ENCODE measurements at places on chromosomes 3 and 15.

DNA sequence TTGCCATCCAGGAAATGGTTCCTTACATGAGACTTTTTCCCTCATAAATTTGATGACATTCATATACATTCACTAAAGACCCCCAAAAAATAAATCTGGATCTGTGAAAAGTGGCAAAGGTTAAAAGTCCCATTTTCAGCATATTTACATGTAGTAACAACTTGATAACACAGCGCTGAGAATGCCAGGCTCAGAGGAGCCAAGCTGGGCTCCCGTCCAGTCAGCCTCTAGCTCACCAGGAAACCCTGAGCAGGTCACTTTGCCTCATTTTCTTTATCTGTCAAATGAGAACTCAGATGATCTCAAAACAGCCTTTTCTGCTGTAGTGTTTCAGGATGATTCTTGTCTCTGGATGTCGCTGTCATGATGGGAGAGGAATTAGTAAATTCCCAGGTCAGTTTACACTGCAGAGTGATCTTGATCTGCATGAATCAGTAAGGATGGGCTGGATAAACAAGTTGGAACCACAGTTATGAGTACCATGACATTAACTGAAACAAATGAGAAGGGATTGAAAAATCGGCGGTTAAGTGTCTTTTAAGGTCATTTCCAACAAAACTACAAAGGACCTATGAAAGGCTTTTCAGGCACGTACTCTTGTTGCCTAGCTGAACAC is 82.8 kb downstream of the PPARG start:
- no peak for DNase-seq

GRCh38 chr15:31369727-31370126 is 43.1 kb downstream of the KLF13 start:
- DNase-seq: no peak

GRCh38 chr3:128051459-128051836 is 789 bp upstream of the SEC61A1 start:
- no peak for DNase-seq

- DNase-seq: no peak
Observed at GRCh38 chr3:95588473-95588872, 1225.9 kb upstream of the EPHA6 start.

DNA sequence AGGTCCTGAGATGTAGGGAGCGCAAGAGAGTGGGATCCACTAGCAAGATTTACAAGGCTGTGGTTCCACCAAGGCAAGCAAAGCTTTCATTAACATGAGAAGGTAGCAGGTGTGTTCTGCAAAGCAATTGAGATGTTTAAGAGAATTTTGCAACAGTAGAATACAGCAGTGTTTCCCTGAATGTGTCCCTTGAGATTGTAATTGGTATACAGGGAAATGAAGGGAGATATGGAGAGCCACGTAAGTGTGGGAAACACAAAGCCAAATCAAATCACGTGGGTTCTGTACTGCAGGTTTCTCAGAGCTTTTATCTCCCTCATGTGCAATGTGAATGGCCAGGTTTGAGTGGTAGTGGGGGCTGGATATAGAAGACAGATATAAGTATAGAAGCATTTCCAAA is 67.3 kb downstream of the ATG7 start:
- DNase-seq: no peak

DNA sequence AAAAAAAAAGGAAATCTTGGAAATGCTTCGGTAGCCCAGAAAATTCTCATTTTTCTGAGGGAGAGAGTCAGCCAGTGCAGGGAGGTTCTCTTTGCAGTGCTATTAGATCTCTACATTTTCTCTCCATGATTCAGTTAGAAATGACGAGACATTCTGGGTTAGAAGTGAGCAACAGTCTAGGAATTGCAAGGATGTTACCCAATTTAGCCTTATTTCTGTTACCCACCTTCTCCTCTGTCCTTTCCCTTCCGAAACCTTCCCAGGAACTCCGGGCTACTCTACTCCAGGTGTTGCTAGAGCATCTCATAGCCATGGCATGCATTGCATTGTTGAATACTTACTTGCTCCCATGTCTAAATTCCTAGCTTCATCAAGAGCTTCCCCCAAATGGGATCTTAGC is 106.8 kb downstream of the EDEM1 start:
- DNase-seq: no peak

GRCh38 chr3:144229953-144230352 is 258.3 kb downstream of the DIPK2A start:
- no peak for DNase-seq

DNA sequence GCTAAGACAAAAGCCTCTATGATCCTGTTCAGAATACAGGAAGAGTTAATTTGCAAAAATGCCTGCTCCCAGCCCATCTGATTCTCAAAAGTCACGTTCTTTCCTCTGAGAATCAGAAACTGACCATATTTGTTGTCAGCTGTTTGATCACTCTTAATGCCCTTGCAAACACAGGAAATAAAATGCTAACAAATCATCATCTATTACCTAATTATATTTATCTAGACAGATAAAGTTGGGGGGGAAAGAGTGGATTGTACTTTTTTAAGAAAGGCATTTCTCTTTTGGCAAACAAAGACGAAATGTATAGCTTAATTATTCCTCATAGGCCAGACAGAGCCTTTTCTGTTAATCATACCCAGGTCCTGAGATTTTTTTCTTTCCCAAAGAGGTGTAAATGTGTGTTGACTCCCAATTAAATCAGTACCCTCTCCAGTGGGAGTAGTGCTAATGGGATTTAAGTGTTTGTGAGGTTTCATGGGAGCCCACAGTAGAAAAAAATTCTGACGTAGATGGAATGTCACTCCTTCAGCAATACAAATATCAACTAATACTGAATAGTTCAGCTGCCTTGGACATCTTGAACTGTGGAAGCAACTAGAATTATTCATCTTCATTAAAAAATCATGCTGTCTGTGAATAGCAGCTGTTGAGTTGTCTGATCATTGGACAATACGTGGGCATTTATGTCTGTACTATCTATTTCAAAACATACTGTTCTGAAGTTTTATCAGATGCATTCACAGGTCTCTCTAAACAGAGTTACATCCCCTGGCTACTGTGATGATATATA is 22.5 kb upstream of the BNIP2 start:
- no peak for DNase-seq

GRCh38 chr3:14497321-14497720 is 42.8 kb downstream of the GRIP2 start:
- DNase-seq: no peak

GRCh38 chr15:56639631-56640030 is 93.7 kb downstream of the ZNF280D start:
- DNase-seq: no peak

DNA sequence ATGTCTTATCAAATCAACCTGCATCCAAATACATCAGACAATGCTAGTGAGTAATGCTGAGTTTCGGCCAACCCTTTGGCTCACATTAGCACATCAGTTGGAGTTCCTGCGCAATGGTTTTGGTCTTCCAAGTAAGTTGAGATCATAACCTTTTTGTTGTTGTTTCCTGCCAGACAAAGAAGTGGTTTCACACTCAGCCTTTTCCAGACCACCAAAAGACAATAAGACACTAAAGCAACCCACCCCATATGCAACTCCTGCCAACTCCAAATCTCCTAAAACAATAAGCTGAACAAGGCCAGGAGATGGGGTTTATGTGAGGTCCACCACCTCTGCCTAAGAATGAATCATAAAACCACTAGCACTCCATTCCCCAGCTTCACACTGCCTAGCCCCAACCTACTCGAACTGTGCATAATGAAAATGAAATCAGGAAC is 177.0 kb downstream of the ERC2 start:
- no peak for DNase-seq

DNA sequence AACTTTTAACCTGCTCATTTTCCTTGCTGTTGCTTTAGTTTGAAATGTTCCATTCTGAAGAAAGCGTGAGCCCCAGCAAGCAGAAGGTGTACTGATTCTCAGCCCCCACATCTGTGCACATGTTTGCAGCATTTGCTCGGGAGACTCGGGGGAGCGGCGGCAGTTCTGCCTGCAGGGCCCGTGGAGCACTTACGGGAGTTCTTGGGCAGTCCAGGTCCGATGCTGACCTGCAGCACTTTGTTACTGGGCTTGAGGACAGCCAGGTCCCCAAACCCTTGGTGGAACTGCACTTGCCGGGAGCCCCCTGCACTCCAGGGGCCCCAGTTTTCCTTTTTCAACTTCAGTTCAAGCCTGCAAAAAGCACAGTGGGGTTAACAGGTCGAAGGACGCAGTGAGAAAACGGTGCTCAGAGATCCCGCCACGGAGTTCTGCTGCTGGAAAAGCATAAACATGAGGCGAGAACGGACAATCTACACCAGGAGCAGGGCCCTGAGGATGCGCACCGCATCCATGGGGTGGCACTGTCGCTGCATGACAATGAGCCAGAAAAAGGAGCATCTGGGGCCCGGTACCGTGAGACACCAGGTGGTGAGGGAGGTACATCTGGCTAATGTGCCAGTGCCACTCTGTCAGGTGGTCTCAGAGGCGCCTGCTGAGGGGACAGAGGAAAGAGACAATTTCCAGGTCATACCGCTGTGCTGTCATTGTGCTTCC is 45.6 kb upstream of the LDHAL6B start:
- DNase-seq: no peak

DNA sequence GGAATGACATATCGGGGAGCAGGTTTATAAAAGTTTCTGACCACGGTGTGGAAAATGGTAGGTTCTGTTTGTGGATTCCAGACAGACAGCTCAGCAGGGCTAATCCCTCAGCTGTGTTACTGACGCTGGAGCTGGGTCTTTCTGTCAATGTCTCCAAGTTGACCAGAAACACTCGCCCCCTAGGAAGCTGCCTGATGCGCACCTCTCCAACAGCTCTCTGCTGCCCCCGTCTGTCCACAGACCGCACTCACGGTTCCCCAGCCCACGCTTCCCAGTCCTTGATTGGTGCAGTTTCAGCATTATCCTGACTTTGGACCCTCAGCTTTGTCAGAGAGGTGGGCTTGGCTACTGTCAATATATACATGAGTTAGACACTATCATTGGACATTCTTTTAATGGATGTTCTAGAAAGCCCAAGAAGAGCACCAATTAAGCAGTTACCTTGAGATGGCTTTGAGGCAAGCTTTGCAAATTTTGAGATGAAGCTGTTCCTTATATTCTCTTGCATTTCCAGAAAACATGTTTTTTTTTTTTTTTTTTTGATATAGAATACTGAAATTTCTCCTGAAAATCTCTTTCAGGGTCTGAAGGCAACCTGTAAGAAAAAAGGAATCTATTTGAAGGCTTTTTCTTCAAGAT is 98.9 kb upstream of the TBC1D5 start:
- DNase-seq: peak; percentile 44

DNA sequence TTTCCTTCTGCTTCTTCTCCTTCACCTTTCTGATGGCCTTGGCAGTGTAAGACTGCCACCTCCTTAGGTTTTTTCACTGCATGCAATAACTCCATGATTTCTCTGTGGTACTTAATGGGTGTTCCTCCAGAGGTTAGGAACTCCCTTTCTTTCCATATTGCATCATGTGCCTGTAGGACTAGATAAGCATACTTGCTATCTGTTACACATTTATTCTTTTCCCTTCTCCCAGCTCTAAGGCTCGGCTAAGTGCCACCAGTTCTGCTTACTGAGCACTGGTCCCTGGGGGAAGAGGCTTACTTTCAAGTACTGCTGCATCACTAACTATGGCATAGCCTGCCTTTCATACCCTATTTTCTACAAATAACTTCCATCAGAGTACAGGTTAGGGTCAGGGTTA is 351.8 kb downstream of the OTOL1 start:
- DNase-seq: no peak

DNA sequence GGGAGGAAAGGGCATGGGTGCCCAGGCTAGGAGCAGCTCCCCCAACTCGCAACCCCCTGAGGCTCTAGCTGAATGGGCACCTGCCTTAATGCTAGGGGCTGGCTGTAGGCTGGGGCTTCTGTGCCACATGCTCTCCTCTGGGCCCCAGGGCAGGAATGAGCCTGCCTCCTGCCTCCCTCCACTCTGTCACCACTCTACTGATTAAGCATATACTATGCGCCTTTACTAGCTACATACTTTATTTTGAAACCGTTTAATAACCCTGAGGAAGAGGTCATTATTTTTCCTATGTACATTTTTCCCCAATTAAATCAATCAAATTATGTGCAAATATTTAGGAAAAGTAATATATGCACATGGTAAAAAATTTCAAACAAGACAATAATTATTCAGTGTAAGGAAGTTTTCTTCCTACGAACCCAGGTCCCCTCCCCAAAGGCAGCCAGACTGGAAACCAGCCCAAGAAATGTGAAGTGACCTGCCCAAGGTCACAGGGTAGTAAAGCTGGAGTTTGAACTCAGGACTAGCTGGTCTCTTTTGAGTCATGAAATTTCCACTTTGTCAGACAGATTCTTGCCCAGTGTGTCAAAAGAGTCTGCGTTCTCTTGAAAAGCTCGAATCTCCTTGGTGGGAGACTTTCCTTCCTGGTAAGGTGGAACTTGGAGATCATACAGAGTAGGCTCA is 122.5 kb downstream of the DNAJB8 start:
- no peak for DNase-seq

DNA sequence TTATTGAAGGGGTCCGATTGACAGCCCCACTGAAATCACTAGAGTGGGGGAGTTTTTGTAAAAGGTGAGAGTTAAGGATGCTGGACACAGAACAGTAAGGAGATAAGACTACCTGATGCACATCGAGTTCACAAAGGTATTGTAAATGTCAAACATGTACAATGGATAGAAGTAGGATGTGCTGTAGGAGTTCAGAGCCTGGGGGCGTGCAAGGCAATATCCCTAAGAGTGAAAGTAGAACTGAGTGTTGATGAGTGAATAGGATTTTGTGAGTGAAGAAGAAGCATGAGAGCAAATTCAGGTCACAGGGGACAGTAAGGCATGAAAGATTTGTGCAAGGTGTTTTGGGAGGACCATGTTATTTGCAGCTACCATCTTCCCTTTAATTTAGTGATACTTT is 21.5 kb downstream of the DOCK3 start:
- no peak for DNase-seq

- DNase-seq: no peak
Observed at GRCh38 chr3:140223197-140223596, 288.2 kb downstream of the CLSTN2 start.
